ENCODE measurements at places on chromosomes 3 and 15.

DNA sequence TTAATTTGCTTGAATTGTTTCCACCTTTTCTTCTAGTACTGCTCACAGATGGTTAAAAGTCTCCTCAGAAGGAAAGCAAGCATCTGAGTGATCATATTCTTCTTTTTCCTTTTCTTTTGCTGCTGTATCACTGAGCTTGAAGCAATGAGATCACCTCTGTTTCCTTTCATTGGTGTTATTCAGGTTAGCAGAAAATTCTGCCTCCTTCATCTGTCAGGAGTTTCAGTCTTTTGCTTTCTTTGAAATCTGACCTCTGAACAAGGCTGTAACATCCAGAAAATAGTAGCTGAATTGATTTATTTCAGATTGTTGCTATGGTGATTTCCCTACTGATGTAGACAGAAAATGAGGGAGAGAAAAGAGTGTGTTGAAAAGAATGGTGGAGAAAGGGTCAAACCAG is 343.0 kb downstream of the MFSD1 start:
- DNase-seq: no peak

GRCh38 chr3:54424292-54424691 is 301.9 kb downstream of the CACNA2D3 start:
- no peak for DNase-seq

DNA sequence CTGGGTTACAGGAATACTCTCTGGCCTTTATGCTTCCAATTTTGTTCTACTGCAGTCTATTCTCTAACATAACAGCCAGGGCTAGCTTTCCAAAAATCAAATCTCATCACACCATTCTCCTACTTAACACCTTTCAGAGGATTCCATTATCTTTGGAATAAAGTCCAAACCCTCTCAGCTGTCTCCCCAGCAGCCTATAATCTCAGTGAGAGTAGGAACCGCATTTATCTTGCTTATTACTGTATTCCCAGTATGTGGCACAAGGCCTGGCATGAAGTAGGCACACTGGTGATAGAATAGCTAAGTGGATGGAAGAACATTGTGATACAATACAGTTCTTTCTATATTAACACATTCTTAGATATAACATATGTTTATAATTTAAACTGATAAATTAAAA is 49.0 kb upstream of the MYO5C start:
- no peak for DNase-seq

GRCh38 chr3:21020043-21020442 is 731.0 kb downstream of the ZNF385D start:
- DNase-seq: no peak

- DNase-seq: no peak
Observed at GRCh38 chr3:169118666-169119370, 544.7 kb downstream of the MECOM start.

DNA sequence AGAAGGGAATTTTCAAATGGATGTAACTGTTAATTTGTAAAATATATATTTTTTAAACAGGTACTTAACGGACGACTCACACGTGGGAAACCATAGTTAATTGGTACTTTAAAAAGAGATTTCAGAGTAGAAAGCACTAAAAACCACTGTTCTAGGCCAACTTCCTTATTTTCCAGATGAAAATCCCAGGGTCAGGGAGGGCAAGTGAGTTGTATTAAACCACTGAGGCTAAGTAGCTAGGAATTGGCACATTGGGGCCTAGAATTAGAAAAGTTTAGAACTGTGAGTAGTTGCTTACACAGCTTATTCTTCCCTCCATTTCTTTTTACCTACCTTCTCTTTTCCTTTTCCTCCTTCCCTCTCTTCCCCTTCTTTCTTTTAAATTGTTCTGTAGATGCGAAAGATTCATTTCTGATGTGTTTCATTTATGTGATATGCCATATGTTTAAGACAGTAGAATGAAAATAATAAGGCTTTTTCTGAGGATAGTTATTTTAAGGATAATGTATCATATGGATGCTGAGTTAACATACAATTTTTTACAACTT is 4.1 kb upstream of the UTS2B start:
- no peak for DNase-seq

- peak; percentile 45 for DNase-seq
Observed at GRCh38 chr3:179948740-179949139, 88.0 kb downstream of the PEX5L start.

Data from globus pallidus (tissue), 1 donor.